ENCODE measurements at places on chromosomes 7 and 10.

- DNase-seq: no peak
Observed at GRCh38 chr7:41758321-41758720, 55.4 kb upstream of the INHBA start.

DNA sequence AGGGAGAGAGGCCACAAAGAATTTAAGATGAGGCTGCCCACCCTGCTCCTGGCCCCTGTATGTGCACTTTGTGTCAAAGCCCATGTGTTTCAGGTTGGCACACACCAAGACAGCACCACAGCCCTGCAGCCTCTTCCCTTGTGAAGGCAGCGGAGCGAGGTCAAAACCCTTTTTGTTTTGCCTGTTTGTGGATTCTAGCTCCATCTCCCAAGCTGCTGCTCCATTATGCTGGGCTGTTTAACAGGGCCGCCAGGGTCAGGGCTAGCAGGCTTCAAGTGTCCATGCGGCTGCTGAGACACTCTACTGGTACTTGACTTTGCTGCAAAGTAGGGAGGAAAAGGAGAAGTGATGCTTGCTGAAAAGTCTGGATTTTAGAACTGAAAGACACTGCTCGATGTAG lies 142.3 kb upstream of the EFCAB10 start:
- DNase-seq: no peak

- DNase-seq: no peak
Observed at GRCh38 chr10:116169782-116170445, 103.1 kb downstream of the GFRA1 start.

DNA sequence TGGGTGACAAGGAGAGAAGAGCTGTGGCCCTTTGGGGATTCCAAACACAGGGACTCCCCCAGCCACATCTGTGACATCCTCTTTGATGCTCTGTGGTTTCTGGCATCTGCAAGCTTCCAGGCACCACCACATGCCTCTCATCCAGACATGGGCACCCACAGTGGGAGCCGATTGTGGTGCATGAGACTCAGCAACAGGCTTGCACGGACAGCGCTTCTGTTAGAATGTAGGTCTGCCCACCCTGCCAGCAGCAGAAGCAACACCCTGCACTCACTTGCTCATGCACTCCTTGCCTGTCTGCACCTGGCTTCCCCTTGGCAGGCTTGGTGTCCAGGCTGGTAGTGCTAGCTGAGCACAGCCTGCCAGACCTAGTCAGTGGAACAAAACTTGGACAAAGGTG lies 735.0 kb upstream of the ZWINT start:
- no peak for DNase-seq

DNA sequence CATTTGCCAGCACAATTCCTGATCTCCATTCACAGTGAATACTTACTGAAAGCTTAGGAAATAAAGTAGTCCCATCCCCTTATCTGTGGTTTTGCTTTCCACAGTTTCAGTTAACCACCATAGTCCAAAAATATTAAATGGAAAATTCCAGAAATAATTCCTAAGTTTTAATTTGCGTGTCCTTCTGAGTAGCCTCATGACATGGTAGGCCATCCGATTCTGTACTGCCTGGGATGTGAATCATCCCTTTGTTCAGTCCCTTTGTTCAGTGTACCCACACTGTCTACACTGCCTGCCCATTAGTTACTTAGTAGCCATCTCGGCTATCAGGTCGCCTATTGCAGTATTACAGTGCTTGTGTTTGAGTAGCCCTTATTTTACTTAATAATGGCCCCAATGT lies 14.2 kb downstream of the RAB11FIP2 start:
- no peak for DNase-seq

DNA sequence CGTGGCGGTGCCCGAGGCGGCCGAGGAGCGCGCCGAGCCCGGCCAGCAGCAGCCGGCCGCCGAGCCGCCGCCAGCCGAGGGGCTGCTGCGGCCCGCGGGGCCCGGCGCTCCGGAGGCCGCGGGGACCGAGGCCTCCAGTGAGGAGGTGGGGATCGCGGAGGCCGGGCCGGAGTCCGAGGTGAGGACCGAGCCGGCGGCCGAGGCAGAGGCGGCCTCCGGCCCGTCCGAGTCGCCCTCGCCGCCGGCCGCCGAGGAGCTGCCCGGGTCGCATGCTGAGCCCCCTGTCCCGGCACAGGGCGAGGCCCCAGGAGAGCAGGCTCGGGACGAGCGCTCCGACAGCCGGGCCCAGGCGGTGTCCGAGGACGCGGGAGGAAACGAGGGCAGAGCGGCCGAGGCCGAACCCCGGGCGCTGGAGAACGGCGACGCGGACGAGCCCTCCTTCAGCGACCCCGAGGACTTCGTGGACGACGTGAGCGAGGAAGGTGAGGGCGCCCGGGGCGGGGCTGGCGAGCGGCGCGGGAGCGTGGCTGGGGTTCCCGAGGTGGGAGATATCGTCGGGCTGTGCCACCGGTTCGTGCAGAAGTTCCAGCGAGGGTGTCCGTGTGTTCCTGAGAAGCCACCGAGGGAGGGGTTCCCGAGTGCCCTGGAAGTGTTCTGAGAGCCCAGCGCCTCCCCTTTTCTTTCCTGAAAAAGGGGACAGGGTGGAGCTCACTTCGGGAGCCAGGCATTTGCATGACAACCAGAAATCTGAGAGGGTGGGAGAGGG lies 495 bp downstream of the EIF3B start:
- DNase-seq: no peak

DNA sequence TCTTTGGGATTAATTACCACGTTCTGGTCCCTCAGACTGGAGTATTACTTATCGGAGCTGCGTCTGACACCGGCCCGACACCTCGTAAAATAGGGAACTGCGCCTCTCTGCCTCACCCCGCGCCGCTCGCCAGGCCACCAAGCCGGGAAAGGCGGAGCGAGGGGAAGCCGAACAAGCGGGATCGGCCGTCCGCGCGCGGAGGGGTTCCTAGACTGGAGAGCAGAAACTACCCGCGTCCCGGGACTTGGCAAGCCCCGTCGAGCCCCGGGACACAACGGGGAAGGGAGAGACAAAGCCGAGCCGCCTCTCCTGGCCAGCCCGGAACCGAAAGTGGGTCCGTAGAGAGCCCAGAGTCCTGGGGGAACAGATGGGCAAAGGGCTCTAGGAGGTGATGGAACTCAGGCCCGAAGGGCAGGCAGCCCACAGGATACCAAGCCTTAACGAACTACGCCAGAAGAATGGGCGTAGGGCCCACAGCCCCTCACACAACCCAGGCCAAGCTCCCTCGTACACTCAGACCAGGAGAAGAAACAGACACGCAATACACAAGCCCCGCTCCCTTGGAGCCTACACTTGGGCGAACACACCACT lies 6.5 kb downstream of the LBX1 start:
- DNase-seq: no peak

- no peak for DNase-seq
Observed at GRCh38 chr7:155907450-155908200, 95.4 kb upstream of the SHH start.

DNA sequence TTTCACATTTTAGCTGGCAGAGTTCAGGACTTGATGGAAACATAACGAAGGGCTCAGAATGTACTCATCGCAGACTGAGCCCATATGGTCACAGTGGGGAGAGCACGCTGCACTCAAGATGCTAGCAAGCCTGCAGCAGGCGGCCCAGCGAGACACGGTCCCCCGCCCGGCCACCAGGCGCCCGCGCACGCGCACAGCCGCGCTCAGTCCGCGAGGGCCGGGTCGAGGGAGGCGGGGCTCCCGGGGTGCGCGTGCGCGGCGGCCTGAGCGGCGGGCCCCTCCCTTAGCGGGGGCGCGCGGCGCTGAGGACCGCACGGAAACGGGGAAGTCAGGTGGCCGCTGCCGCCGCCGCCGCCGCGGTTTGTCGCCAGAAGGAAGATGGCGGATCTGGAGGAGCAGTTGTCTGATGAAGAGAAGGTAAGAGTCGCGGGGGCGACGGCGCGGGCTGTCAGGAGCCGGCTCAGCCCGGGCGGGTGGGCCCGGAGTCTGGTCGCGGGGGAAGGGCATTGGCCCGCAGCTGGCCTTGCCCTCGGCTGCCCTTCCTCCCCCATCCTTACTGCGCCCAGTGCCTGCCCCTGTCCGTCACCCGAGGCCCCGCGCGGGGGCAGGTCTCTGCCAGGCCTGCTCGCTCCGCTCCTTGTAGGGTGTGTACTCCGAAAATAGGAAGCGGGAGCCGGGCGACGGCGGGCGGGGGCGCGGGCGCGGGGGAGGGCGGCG lies at the start of gene CAPZA2:
Gene CAPZA2 (plus strand): TSS at position 354 of the 717 bp plus-strand sequence. CDS start 25 bp downstream, at position 379.
- DNase-seq: peak; percentile 76

DNA sequence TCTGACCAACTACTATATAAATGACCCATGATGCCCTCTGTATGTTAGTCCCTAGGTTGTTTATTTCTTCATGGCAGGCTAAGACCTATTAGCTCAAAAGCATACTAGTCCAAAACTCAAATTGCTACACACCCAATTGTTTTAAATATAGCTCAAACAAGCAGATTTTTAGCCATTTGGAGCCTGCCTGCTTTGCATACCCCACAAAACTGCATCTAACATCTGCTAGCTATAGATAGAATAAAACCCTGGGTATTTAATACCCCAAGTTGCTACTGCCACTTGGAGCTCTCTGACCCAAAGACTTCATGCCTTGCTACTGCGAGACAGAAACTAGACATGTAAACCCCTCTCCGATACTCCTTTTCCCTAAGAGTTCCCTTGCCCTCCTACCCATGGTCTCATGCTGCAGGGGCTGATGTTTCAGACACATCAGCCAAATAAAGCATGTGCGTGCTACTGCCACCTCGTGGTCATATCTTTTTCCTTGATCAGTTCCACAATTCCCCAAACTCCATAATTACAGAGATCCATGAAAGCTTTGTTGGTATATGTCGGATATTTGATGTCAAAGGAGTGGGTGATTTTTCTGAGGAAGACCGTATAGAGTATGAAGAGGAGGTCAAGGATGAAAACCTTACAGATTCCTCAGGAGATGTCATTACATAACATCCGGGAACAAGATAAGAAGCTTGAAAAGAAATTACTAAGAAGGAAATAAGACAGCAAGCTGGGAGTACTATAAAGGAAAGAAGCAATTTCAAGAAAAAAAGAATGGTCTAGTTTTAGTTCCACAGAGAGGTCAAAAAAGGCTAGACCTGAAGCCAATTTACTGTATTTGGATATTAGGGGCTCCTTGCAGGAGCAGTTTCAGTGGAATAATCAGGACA lies 386.6 kb downstream of the SH2D4B start:
- peak; percentile 3 for DNase-seq

DNA sequence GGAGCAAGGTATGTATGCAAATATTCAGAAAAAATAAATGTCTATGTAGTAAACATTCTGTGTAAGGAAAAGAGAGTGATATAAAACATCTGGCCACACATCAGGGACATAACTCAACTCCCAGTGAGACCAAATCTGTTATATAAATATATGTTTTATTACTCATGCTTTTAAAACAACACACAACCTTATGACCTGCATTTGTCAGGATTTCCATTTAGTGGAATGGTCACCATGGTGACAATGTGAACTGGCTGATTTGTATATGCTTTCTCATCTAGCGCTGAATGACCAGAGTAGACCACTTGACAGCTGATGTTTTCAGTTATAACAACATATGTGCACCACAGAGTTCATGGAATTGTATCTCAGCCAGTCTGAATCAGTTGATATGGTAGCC lies 551.7 kb downstream of the HTR7 start:
- DNase-seq: peak; percentile 88

- DNase-seq: no peak
Observed at GRCh38 chr7:146262527-146262926, 145.9 kb downstream of the CNTNAP2 start.

GRCh38 chr10:31678575-31679516 lies 249.8 kb downstream of the ARHGAP12 start:
- no peak for DNase-seq

GRCh38 chr10:84524435-84524834 lies 196.0 kb downstream of the CCSER2 start:
- no peak for DNase-seq

DNA sequence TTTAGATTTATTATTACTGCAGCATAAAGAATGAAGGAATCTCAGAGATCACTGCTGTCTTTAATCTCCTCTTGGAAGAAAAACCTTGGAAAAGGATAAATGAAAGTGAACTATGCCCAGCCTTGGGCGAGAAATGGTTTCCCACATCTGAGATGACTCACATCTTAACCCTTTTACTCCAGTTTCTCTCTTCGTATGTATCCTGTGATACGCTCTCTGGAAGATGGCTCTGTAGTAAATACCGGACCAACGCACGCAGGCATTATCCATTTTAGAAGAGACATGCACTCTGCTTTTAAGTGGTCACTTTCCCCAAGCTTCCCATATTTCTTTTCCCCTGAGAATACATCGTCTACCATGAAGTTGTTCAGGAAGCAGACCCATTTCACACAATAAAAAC lies 207.3 kb upstream of the BMPER start:
- no peak for DNase-seq

GRCh38 chr10:125296598-125296997 lies 136.2 kb upstream of the CTBP2 start:
- no peak for DNase-seq

GRCh38 chr10:131544495-131544894 lies 233.0 kb upstream of the TCERG1L start:
- DNase-seq: no peak

GRCh38 chr7:134415700-134416099 lies 43.2 kb downstream of the AKR1B1 start:
- no peak for DNase-seq

DNA sequence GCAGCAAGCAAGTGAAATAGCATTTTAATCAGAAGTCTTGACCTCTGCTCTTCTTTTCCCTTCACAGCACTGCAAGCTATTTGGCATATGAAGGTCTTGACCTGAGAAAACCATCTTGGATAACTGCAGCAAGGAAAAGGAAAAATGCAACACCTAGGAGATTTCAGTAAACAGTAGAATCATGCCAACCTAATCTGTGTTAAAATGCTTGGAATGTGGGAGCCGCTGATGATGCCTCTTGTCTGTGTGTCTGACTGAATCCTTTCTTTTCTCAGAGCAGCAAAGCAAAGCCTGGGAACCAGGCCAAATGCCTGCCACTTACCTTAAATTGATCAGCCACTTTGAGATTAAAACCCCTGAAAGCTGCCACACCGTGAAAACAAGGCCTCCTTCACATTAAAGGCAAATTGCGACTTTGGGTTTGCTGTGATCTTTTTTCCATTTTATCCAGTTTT lies 80.4 kb upstream of the CDK6 start:
- DNase-seq: no peak

DNA sequence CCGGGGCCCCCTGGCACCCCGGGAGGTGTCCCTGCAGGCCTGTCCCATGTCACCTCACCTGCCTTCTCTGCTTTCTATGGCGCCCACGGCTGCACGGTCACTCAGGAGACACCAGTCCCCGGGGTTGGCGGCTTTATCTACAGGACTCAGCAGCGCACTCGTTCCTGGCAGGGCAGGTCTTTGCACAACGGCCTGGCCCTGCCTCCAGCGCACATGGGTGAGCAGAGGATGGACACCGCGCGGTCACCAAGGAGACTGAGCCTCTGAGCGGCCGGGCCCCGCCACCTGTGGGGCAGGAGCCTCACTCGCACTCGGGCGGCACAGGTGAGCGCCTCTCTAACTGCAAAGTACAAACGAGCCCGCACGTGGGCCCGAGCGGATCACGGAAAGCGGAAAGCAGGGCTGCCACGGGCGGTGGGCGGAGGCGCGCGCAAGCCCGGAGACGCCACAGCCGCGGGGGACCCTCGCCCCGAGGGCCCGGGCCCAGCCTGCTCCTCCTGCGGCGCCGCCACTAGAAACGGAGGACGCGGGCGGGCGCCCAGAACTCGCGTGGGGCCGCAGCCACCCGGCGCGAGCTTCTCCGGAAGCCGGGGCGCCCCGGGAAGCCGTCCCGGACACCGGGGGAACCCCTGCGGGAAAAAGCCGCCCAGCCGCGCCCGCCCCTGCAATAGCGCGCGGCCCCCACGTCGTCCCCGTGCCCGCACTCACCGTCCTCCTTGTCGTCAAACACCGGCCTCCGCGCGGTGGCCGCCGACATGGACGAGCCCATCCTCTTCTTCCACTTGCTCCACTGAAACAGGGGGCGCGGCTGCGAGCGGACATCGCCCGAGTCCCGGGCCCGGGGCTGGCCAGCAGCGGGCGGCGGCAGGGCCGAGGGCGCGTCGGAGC lies 642 bp downstream of the STK32C start:
- no peak for DNase-seq

All from fibroblast of the conjunctiva (primary cell).